ENCODE measurements at places on chromosomes 7 and 10.

DNA sequence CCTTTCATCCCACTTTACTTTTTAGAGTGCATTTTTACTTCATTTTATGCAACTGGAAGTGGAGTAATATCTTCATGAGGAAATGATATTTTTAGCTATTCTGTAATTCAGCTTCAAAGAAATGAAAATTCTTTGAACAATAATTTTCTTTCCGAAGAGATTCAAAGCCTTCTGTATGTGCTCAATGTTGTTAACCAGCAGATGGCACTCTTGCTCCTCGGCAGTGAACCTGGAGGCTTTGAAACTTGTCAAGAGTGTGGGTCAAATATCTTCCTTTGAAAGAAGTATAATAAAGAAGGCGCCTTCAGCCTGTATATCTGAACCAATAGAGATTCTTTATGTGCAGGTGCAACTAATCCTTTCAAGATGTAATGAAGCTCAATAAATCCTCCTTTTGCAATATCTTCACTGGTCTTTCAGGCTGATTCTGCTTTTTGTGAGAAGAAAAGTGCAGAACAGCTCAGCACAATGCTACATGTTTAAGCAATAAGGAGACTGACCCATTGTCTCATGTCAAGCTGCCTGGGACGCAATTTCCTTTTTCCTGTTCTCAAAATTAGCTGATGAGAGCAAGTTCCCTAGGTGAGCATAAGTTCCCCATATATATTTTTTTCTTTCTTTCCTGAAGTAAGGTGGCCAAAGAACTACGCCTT lies 258.4 kb downstream of the SEMA3A start:
- DNase-seq: peak; percentile 6

GRCh38 chr7:12138421-12138820 lies 72.7 kb upstream of the TMEM106B start:
- no peak for DNase-seq

- DNase-seq: no peak
Measured at GRCh38 chr10:9950070-9950469, 1067.6 kb upstream of the CELF2 start.

GRCh38 chr7:123673752-123674398 lies 18.2 kb downstream of the LMOD2 start:
- no peak for DNase-seq

- DNase-seq: no peak
Measured at GRCh38 chr7:149733924-149734790, 39.2 kb downstream of the ZNF467 start.

DNA sequence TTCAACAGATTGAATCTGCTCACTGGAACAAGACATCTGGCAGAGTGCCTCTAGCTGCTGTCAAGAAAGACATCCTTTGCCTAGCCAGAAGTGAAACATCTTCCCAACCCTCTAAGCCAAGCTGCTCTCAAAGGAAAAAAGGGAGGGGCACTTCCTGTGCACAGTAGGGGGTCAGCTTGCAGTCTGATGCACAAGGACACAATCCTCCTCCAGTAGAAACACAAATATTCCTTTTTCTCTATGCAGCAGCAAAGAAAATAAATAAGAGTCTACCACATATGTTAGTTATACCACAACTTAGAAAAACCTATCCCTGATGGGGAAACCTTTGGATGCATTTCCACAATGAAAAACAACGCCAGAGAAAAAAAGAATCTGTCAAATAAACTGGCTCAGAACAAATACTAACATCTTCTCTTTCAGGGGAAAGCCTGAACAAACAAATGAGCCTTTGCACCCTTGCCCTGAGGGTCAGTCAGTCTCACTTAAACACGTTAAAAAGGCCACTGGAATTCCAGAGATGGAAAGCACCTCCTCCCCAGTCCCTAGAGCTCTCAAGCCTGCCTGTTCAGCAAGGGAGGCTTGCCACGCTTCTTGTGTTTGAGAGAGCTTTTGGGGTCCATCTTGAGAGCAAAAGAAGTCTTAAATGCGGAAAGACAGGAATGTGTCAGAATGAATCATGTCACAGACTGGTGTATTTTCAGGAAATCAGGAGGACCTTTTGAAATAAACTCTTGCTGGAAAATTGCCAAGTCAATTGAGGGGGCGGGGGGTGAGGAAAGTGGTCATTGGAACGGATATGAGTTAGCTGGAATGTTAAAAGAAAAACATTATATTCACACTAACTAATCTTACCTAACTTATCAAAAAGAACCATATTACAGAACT lies 7.5 kb downstream of the LAMB1 start:
- DNase-seq: no peak

DNA sequence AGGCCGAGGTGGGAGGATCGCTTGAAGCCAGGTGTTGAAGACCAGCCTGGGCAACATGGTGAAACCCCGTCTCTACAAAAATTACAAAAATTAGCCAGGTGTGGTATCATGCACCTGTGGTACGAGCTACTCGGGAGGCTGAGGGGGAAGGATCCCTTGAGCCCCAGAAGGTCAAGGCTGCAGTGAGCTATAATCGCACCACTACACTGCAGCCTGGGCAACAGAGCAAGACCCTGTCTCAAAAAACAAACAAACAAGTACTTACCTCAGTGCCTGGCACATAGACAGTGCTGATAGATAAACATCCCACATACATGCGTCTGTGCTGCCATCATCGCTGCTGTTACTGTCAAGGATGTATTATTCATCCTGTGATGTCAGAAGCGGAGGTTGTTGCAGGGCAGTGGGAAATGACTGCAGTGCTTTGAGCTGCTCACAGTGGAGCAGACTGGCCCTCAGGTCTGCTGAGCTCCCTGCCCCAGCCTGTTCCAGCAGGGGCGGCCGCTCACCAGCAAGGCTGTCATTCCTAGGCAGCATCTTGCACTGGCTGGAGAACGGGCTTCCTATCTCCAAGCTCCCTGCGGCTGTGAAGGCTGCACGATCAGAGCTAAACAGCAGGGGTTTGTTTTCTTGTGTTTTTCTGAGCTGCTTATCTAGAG lies 18.6 kb downstream of the FOXK1 start:
- DNase-seq: no peak

DNA sequence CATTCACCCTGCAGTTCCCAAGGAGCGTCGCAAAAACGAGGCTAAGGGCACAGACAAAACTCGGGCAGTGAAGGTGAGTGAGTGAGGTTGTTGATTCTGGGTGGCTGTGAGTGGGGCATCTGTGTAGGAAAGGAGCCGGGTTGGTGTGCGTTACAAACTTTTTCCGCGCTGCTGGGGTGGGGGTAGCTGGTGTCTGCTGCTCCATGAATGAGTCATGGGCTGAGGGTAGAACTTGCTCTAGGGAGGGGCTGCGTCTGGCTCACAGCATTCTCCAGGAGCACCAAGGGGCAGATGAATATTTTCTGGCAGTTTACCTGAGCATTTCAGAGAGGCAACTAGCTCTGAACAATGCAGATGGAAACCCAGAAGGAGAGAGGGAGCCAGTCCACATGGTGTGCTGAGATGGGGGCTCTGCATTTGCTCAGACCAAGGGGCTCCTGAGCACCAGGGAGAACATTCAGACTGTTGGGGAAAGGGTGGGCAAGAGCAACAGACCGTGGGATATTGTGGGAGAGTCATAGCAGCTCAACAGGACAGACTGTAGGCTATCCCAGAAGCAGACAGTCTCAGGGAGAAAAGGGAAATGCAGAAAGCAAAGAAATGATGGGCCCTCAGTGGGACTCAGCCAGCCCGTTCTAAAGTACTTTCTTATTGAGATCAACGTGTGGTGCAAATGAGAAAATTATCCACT lies 18.8 kb downstream of the NOBOX start:
- DNase-seq: no peak

DNA sequence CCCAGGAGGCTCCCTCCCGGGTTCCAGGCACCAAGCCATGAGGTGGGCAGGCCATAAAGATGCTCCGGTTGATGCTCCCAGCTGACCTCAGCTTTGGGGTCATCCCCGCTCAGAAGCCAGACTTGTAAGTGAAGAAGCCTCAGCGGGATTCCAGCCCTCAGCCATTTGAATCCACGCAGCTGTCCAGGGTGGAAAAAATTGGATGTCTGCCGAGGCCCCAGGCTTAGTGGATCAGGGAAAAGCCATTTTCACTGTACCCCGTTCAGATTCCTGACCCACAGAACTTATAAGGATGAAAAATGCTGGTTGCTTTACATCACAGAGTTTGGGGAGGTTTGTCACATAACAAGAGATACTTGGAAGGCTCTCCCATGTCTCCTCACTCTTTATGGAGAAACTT lies 49.2 kb upstream of the CPN1 start:
- no peak for DNase-seq

GRCh38 chr10:28496481-28496961 lies 36.4 kb upstream of the WAC start:
- no peak for DNase-seq

- no peak for DNase-seq
Measured at GRCh38 chr7:12635830-12636229, 51.6 kb upstream of the ARL4A start.

DNA sequence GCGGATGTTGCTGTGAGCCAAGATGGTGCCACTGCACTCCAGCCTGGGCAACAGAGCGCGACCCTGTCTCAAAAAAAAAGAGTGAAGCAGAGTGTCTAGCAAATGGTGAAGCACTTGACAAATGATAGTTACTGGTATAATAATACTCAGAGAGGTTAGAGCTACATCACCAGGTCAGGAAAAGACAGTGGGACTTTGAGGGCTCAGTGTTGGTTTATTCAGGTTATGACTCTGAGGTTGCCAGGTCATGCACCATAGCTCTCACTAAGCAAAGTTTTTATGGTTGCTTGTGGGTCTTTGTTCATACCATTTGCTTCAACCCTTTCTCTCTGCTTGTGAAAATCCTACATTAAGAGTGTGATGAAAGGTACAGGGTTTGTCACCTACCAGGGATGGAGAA lies 13.6 kb downstream of the MRPS33 start:
- no peak for DNase-seq

DNA sequence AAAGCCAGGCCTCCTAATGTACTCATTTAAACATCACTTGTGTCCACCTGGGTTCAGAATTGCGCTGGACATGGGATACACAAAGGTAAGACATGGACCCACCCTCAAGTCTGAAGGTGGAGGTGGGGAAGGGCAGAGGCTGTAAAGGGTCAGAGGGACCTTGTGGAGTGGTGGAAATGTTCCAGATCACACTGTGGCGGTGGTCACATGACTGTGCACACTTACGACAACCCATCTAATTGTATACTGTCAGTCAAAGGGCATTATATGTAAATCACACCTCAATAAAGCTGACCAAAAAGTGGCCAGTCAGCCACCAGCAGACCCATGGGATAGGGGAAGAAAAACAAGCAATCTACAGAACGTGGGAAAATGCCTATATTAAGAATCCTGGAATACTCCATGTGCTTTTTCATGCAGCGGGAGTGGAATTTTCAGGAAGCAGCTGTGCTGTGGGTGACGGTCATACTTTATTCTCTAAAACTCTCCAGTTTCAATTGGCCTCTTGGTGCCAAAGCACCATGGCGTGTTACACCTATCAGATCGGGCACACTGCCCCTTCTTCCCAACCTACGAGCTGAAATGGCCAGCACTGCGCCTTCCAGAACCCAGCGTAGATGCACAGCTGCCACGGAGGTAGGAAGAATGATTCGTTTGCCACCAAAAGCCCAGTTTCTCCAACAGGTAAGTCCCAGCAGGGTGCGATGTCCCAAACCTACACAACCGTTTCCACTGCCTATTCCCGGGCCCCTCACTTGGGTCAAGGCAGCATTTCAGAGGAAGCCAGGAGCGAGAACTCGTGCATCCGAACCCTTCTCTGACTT lies 69.8 kb downstream of the PRKAG2 start:
- DNase-seq: no peak

DNA sequence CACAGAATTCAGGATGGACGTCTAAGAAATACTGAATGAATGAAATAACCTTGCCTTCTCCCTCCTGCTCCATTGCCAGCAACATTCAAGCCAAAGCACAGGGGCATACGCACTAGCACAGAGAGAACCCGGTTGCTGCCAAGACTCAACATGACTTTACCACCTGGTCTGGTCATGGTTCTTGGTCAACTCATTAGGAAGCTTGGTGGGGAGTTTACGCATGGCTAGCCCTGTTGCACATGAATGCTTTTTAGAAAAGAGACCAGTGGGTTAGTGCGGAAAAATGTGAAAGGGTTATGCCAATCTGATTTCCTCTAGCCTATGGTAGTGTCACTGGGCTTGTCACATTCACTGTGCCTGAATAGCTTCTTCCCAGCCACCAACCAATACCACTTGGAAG lies 187.6 kb upstream of the NEBL start:
- no peak for DNase-seq

- no peak for DNase-seq
Measured at GRCh38 chr7:26052706-26053105, 99.3 kb upstream of the NFE2L3 start.

DNA sequence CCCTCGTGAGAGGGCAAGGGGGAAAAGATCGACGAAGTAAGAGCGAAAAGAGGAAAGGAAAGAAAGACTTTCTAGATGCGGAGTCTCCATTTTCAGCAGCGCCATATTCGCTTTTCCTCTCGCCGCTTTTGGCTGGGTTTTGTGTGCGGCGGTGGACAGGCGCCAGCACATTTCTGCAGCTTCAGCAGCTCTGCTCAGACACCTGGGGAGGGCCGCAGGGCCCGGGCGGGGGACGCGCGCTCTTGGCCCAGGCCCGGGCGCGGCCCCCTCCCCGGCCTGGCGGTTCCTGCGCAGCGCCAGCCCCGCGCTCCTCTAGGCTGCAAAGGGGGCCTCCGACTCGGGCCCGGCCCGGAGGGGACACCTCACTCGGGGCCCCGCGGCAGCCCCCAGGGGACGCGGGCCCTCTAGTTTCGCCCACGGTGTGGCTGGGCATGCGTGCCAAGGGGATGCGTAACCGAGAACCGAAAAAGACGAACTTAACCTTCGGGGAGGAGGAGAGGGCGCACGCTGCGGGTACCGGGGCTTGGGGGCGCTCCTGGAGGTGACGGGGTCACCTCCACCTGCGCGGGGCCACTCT lies 34.5 kb upstream of the EBLN1 start:
- no peak for DNase-seq

DNA sequence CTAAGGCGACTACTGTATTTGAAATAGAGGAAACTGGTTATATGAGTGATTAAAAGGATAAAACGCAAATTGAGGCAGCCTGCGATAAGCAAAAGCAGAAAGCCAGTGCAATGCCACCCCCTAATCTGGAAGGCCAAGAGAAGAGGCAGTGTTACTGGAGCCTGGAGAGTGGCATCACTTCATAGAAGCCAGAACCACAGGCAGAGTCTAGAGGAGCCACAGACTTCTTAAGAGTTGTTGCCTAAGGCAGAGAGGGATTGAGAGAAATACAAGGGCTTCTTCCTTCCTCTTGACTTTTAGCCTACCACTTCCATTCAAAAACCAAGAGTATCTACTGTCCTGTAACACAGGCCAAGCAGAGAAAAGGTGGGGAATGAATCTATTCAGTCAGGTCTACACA lies 94.9 kb upstream of the SKAP2 start:
- no peak for DNase-seq

DNA sequence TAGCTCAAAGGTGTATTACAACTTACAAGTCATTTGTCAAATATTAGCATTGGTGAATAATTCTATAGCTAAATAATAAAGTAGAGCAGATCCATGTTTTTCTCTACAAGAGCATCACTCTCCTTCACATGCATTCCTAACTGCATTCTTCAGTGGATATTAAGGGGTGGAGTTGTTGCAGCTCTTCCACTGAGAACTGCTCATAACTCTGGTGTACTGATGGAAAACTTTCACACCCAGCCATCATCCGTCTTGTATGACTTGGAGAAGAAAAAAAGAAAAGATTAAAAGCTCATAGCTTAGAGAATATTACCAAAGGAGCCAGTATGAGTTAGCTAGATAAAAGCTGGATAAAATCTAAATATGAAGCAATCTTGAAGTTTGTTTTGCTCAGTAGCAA lies 10.2 kb upstream of the FAM13C start:
- no peak for DNase-seq

- no peak for DNase-seq
Measured at GRCh38 chr7:21749378-21749777, 196.3 kb downstream of the CDCA7L start.

Measured in memory B cell (primary cell).